ENCODE measurements at places on chromosomes 1 and 21.

DNA sequence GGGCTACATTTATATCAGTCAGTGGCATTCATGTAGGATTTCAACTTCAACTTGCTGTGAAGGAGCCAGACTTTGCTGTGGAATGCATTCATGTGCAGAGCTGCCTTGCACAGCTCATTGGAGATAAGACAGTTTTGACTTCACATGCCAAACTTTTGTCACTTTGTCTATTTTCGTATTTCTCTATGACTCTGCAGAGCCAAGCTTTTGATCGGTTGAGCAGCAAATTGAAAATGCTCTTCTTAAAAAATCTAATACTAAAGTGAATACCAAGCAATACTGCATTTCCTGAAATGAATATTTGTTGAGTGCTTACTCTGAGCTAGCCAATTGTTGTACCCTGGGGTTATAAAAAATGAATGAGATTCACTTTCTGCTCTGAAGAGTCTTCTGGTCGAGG, 388.7 kb downstream of the ST6GALNAC3 start:
- no peak for DNase-seq

DNA sequence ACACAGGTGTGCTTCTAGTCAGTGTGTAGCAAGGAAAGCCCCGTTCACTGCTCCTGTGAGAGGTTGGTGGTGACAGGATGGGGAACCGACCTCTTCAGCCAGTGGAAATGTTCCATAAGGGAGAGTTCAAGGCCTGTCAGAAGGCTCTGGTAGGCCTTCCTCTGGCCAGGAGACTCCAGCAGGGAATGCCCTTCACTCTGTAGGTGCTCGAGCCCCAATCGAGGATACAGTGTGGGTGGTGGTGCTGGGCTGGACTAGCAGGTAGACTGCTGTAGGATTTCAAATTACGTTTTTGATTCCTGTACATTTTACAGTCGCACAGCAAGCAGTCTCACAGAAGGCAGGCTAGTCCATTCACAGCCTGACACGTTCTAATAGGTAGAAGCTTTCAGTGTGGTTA, 37.8 kb downstream of the NCF2 start:
- DNase-seq, result no peak

DNA sequence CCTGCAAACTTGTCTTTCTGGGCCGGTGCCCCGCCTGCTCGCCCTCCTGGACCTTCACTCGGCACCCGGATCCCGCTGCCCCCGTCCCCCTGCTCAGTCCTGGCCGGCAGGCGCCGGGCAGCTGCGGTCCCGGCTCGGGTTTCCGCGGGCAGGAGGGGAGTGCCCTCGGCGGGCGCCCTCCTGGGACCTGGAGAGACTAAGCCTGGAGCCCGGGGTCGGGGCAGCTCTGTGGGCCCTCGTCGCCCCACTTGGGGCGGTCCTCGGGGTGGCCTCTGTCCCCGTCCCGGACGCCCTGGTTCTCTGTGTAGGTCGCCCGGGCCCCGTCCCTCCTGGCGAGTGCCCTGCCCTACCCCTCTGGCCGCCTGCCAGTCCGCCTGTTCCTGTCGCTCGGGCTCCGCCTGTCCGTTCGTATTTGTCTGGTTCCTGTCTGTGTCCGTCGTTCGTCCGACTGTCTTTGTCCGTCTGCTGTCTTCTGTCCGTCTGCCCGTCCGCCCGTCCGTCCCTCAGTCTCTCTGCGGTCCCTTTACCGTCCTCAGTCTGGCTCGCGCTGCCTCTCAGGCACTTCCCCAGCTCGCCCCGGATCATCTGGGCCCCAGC, 490 bp downstream of the SERINC2 start:
- no peak for DNase-seq

DNA sequence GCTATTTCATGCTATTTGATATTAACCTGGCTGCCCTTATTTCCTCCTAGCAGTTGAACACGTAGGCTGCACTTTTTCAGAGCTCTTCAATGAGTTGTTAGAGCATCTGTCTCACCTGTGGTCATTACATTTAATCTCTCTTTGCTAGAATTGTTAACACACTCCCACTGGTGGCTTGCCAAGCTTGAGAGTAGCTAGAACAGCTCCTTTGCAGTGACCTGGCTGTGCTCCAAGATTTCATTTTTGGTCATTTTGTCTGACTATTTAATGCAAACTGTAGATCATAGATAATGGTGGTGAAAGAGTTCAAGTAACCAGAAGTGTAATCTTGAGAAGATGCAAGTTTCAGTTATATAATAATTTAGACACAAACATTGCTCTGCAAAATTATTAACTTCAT, 105.6 kb downstream of the LRRC7 start:
- DNase-seq, result no peak

- peak; percentile 86 for DNase-seq
Measured at GRCh38 chr1:55129194-55129728, 85.9 kb downstream of the USP24 start.

GRCh38 chr21:44618909-44619308, 7.0 kb downstream of the KRTAP10-8 start:
- DNase-seq, result no peak

DNA sequence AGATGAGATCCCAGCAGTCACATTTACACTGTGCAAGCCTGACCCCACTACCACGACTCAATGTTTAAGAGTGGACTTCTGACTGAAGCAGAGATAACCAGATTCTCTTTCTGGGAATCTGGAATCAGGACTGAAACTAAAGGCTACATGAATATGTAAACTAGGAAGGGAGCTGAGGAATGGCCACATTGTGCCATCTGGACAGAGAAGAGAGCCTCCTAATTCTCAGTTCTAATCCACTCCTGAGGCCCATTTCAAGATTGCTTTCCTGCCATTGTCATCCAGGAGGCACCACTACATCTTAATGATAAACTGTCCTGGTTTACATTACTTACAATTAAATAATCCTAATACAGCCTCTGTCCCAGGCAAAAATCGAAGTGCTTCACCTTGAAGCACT, 6.5 kb downstream of the PAXBP1 start:
- DNase-seq, result no peak

GRCh38 chr1:40676501-40676900, 11.0 kb upstream of the RIMS3 start:
- DNase-seq, result no peak

GRCh38 chr1:88998716-88999115, 6.3 kb upstream of the KYAT3 start:
- peak; percentile 88 for DNase-seq

GRCh38 chr1:89822109-89822962, 1.5 kb downstream of the LRRC8D start:
- peak; percentile 60 for DNase-seq

- DNase-seq, result no peak
Measured at GRCh38 chr1:201516511-201517127, 9.7 kb upstream of the CSRP1 start.

DNA sequence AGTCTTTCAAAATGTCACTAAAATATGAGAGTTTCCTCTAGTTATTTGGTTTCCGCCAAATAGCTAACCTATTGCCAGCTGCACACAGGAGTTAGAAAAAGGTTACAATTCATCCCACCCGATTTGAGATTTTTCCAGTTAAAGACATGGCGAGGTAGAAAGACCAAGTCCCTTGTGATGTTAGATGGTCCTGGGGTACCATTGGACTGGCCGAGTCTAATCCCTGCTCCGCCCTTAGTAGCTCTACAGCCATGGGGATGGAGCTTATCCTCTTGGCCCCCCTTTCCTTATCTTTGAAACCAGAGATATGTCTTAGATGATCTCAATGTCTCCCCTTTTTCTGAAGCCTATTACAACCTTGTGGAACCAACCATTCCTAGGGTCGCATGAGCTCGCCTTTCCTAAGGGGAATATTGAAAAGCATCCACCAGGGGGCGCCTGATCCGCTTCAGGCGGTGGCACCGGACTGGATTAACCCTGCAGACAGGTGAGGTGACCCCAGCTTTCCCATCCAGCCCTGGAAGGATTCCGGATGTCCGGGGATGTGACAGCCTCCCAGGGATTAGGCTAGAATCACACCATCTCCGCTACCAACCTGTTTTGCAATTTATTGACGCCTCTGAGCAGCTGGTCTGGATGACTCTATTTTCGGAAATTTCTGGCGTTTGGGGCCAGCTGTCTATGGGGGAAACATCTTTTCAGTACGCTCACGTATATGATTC, 68.3 kb upstream of the SIM2 start:
- peak; percentile 44 for DNase-seq

GRCh38 chr1:194013561-194013960, 827.1 kb upstream of the B3GALT2 start:
- DNase-seq, result no peak

GRCh38 chr1:181131255-181131941, 42.9 kb downstream of the IER5 start:
- peak; percentile 81 for DNase-seq

GRCh38 chr1:235954306-235955283, 87.9 kb upstream of the LYST start:
- DNase-seq, result peak; percentile 97

- no peak for DNase-seq
Measured at GRCh38 chr1:15657021-15657420, 27.1 kb upstream of the PLEKHM2 start.

- DNase-seq, result no peak
Measured at GRCh38 chr1:231976231-231976630, 349.6 kb downstream of the DISC1 start.

DNA sequence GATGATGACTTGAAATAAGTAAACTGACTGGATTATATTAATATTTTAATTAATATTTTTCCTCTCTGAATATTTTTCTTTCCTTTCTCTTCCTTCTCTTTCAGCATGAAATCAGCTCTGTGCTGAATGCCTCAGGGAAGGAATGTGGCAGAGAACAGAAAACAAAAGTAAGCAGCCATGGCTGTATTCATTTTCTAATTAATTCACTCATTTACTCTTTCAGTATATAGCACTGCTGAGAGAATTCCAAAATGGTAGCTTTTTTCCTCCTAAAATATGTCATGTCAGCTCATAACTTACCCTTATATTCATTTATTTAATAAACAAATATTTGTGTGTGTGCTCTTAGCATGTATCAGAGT, 522.5 kb downstream of the PTPRC start:
- no peak for DNase-seq

DNA sequence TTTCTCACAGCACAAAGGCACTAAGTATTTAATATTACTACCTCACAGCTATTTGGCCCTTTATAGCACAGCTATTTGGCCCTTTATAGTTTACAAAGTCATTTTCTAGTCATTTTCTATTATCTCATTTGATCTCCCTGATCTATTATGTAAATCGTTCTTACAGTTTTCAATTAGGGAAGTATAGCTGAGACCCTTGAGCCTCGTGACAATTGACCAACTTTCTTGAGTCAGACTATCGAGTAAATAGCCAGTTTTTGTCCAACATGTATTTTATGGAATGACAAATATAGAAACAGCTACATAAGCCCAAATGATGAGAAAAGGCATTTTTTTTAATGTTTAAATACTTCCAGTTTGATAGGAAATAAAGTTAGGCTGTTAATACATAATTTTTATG, 7.0 kb upstream of the ANGPTL1 start:
- DNase-seq, result no peak

DNA sequence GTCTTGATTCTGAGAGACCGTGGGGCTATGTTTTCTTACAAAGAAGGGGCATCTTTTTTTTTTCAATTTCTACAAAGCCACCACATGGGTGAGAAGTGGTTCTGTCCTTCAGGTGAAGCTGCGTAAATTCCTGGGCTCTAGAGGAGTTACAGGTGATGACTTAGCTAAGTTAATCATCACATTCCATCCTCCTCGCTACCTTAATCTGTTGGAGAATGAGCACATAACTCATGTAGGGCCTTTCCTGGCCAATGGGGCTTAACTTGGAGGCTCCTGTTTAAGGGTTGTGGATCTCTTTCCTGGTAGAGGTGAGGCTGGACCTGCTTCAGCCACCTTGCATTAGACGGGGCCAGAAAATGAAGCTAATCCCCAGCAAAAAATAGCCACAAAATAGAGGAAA, 19.9 kb downstream of the REG4 start:
- no peak for DNase-seq

GRCh38 chr1:201447903-201448871, 20.8 kb downstream of the PHLDA3 start:
- DNase-seq, result peak; percentile 55

DNA sequence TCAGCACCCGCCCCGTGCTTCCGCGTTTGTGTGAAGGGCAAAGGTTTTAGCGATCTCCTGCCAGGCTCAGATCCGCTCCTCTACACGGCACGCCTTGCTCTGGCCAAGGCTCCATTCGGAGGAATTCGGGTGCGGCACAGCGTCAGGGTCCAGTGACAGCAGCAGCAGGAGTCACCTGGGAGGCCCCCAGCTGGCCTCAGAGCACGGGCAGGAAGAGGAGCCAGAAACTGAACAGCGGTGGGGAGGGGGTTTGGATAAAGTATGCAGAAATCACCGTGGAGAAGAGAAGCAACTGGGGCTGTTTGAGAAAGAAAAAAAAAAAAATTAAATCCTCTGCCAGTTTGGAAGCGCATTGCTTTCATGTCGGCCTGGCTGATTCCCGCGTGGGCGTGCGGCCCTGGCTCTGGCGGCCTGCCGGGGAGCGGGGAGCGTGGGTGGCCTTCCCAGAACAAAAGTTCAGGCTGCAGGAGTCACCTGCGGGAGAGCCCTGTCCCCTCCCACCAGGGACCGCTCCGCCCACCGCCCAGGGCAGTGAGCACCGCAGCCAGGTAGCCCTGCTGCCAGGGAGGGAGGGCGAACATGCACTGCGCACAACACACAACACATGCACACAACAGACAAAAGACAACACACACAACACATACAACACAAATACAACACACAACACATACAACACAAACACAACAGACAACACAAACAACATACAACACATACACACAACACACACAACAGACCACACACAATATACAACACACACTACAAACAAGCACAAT, 107.6 kb downstream of the ETS2 start:
- no peak for DNase-seq

- no peak for DNase-seq
Measured at GRCh38 chr1:228095161-228095560, 8.0 kb downstream of the C1orf35 start.

DNA sequence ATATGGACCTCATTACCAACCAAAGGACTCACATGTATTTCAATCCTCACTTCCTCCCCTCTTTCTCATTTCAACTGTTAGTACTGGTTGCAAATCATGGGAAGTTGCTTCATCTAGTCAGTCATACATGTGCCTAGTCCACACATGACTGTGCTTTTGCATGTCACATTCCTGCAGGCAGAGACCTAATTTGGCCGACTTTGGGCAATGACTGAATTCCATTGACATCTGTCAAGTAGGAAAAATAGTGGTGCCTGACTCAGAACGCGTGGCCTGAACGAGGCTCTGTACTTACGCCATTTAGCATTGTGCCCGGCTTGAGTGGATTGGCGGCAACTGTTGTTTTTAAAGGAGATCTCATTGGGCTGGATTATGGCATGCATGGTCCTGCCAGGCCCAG, 18.0 kb downstream of the PTPRU start:
- no peak for DNase-seq

GRCh38 chr1:179924268-179924667, 30.3 kb upstream of the CEP350 start:
- no peak for DNase-seq

Data from Kasumi-1 (cell line).